Fibroblast of skin of right biceps (primary cell): ENCODE measurements at places on chromosomes 3 and 15.

GRCh38 chr15:58732625-58733363, 16.7 kb downstream of the ADAM10 start:
- no peak for DNase-seq

- no peak for DNase-seq
Measured at GRCh38 chr3:127674790-127675189, 2.0 kb downstream of the ABTB1 start.

GRCh38 chr15:67746022-67746421, 79.3 kb upstream of the SKOR1 start:
- DNase-seq = peak; percentile 62

DNA sequence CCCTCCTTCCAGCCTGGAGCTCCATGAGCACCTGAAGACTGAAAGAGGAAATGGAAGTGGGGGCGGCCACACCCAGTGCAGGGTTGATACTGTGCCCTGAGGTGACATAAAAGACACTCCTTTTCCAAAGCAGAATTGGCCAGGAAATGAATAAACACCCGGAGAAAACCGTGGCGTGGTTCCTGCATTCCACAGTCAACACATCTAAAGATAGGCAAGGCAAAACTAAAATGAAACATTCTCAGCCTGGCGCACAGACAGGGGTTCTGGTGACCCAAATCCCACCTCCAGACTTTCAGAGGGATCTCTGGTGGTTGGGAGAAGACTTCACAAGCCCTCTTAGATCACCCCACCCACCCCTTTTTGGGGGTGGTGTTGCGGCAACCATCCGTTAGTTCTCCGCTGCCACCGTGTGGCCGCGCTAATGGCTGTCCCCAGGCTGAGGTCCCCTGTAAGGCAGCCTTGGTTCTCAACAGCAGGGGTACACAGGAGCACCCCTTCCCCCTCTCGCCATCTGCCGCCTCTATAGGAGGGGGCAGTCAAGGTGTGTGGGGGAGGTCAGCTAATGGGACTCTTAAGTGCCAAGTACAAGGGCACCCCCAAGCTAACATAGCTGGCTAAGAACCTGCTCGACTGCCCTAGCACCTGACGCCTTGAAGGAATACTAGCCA, 2.5 kb upstream of the MST1R start:
- peak; percentile 46 for DNase-seq

GRCh38 chr3:41198526-41198925, 779 bp upstream of the CTNNB1 start:
- peak; percentile 14 for DNase-seq

DNA sequence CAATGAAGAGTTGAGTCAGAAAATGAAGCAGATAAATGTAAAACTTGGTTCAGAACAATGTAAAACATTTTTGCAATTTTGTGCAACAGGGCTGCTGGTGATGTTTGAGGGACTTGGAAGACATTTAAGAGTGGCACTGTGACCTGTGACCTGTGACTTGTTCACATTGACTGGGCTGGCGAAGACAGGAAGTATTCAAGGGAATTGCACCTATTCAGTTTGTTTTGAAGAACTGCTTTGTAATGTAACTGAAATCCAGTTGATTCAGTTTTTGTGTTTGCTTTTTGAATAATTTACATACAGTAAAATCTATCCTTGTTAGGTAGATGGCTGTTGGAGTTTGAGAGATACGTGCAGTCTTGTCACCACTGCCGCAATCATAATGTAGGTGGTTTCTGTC, 35.4 kb downstream of the MCTP2 start:
- no peak for DNase-seq

DNA sequence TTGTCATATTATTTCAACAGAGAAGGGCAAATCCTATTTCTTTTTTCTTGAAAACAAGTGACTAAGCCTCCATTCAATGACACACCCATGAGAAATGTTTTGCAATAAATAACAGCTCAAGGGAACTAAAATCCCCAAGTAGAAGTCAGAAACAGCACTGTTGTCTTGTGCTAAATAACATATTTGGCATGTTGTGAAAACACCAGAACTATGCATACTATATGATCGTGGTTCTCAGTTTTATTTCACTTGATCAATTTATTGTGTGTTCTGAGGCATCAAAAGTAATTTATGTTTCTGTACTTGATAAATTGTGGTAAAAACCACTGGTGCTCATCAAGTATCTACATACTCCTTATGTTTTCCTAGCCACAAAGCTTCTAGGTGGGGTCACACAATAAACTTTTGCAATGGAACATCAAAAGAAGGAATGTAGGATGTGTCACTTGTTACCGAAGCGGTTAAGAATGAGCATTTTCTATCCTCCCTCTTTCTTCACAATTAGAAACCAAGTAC, 691.7 kb upstream of the CBLB start:
- DNase-seq = peak; percentile 70

- DNase-seq = no peak
Measured at GRCh38 chr15:66156310-66156975, 97.1 kb downstream of the MEGF11 start.

- DNase-seq = no peak
Measured at GRCh38 chr3:186141790-186142189, 32.9 kb upstream of the ETV5 start.

DNA sequence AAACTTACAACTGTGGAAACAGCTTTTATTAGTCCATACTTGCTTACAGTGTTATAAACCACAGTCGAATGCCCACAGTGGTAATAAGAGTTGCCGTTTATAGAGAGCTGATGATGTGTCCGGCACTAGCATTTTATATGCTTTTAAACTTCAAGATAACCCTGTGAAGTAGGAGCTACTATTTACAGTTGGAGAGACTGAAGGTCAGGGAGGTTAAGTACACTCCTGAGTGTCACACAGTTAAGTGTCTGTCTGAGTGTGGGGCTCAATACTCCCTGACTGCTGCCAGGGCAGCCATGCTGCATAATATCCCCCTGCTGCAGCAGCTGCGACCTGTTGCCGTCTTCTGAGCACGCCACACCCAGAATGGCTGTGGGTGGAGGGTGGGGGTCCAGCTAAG, 89.9 kb upstream of the TNFAIP8L3 start:
- no peak for DNase-seq

DNA sequence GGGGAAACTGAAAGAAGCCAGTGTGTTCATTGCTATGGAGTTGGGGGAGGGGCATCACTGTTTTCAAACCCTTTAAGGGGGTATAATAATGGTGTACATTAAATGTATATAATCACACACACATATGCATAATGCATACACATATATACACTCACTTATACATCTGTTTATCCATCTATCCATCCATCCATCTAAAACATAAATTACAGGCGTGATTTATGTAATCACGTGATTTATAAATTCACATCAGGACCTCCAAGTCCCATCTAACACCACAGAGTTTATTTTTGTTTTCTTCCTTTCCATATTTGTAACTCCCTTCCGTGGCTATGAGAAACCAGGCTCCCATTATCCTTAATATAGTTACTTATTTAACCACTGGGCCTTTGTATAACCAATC, 39.8 kb downstream of the GRAMD1C start:
- DNase-seq = no peak

DNA sequence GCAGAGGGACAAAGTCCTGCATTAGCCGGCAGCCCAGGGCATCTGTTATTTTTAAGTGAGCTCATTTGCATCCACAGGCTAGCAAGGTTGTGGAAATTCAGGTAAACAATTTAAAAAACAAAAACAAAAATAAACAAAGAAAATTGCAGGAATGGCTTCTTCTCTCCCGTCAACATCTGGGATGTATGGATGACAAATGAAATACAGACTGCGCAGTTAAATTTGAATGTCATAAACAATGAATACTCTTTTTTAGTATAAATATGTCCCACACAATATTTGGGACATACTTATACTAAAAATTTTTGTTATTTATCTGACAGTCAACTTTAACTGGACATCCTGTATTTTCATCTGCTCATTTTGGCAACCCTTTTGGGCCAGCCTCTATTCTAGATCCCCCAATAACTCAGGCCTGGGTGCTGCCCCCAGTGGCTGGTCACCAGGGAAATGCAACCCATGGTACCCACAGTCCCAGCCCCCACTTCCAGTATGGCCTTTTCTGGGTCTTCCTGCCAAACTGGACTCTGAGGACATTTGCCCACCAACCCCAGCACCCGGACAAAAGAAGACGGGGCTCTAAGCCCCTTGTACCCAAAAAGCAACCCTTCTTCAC, 12.7 kb downstream of the GRM2 start:
- DNase-seq = no peak

- no peak for DNase-seq
Measured at GRCh38 chr15:42085721-42086120, 8.6 kb downstream of the PLA2G4D start.

DNA sequence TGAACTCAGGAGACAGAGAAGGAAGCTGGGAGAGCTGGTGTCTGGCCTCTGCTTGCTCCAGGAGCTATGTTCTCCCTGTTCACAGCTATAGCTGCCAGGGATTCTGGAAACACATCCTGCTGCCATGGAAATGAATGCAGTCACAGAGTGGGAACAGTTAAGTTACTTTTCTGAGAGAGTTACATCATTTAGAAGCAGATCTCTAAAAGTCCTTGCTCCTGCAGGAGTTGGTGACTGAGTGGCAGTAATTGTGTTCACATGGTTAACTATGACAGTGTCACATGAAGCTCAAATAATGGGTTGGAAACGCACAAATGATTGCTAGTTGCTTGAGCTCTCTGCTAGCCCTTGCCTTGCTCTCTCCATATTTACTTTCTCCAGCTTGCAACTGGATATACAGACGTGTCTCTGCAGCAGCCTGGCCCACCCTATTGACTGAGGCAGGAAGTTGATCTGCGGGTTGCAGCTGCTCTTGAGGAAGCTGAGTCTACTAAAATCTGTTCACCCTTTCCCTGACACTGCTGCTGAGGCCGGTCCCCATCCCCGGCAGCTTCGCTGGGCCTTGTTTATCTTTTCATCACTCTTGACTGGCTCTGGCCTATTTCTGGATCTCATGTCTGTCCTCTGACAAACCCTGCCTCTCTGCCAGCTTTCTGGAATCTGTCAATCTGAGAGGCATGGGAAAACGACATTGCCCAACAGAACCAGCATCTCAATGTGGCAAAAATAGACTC, 16.7 kb upstream of the ISLR start:
- DNase-seq = peak; percentile 32

DNA sequence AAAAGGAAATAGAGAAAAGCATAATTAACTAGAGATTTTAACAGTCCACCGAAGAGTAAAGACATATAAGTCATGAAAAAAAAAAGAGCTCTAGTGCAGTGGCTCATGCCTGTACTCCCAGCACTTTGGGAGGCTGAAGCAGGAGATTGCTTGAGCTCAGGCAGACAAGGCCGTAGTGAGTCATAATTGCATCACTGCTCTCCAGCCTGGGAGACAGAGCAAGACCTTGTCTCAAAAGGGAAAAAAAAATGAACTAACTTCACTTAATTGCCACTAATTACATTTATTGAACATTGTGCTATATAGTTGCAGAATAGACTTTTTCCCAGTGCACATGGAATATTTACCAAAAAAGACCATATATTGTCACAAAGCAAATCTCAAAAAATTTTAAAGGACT, 221.8 kb downstream of the CBLB start:
- peak; percentile 93 for DNase-seq

GRCh38 chr3:10328460-10329071, 7.7 kb upstream of the SEC13 start:
- no peak for DNase-seq

- DNase-seq = no peak
Measured at GRCh38 chr3:134149286-134149685, 101.4 kb downstream of the RYK start.

DNA sequence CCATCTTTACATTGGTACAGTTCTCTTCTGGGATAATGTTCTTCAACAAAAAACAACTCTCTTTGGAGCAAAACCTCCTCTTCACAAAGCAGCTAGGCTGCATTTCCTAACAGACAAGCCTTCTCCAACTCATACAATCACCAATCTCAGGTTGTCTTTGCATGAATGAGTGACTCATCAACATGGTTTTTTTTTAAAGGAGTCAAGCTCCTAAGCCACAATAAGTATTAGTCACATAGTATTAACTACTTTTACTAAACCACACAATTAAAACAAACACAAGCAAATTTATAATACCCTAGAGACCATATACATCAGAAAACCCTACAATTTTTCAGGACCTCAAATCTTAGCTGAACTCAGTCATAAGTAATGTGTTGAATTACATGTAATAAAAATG, 137.4 kb downstream of the TBC1D5 start:
- DNase-seq = peak; percentile 88

DNA sequence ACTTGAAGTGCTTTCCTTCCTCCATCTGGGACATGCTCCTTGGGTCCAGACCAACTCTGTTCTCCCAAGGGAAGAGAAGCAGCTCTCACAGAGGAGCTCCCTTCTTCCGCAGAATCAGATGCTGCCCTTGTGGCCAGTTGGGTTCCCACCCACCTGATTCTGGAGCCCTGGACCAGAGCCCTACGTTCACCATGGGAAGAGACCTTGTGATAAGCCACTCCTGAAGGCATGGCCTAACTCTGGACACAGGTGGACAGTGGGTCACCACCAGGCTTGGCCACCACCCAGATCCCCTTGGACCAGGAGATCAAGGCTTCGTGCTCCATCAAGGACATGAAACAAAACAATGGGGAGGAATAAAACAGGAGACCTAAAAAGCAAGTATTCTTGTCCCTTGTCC, 172.2 kb downstream of the RPLP1 start:
- no peak for DNase-seq
